Thymus (tissue), 14 donors: ENCODE measurements at places on chromosomes 1 and 21. TPM values are rescaled to one million over a fixed set of nuclear protein-coding genes. Genes with fewer than 3 reads are reported as not detected.

The SPRR1B gene
- total RNA-seq = 1.2 TPM

The CHML gene
- total RNA-seq = 13.3 TPM

DNA sequence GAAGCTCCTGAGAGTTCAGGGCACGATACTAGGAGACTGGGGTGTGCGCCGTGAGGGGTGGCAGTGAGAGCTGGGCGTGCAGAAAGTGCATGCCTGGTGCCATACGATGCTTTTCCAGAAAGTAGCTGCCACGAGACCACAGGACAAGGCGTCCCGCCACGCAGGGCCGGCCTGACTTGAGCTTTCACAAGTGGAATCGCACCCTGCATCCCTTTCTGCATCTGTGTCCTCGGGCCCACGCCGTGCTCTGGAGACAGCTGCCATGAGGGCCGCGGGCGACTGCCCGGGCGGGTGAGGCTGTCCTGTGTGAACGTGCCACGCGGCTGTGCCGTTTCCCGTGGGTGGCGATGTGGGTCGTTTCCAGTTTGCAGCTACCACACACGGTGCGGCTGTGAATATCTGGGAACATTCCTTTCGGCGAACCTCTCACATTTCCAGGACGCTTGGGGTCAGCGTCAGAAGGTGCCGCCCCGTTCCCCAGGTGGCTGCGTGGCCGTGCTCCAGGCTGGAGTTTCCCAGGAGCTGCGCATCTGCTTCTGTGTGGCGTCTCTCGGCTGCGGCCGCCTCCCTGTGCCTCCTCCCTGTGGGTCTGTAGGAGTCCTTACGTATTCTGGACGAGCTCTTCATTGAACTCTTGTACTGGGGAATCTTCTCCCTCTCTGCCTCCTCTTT, 1.0 kb upstream of the PERM1 start:
- no peak for DNase-seq

The C1orf167 gene
- total RNA-seq = 0.14 TPM

DNA sequence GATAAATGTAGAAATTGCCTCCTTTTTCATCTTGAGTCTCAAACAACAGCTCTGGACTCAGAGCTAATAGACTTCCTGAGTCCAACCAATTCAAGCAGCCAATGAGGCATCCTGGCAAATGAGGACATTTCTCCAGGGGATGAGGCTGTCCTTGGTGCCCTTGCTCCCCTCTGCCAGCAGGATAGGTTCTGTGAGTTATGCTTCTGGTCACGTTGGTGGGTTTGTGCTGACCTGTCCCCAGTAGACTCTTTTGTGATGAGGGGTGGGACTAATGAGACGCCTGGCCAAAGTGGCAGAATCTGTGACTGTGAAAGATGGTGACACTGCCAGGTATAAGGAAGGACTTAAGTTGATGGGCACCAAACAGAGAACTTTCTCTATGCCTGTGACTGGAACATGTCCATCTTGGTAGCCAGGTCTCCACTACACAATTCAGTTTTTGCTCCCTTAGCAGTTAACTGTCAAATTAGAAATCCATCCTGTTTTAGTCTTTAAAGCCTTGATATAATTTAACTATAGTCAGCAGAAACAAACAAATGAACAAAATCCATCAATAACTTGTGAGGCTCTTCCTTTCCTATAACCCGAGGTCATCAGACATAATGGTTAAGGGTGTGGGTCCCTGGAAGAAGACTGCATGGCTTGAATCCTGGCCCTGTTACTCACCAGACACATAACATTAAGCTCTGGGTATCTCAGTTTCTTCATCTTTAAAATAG, 35.7 kb upstream of the THEM4 start:
- no peak for DNase-seq
